ENCODE measurements at places on chromosomes 2 and 18. TPM values are rescaled to one million over a fixed set of nuclear protein-coding genes. Genes with fewer than 3 reads are reported as not detected.
A peak's percentile ranks its signal among the peaks of the same experiment; 100 is the strongest.

Gene ZC3H8
- 6.8 TPM for total RNA-seq

Gene STPG4
- total RNA-seq = not detected

Gene TPGS2
- 63.0 TPM for total RNA-seq

Gene TMEM178A
- total RNA-seq = 5.7 TPM

DNA sequence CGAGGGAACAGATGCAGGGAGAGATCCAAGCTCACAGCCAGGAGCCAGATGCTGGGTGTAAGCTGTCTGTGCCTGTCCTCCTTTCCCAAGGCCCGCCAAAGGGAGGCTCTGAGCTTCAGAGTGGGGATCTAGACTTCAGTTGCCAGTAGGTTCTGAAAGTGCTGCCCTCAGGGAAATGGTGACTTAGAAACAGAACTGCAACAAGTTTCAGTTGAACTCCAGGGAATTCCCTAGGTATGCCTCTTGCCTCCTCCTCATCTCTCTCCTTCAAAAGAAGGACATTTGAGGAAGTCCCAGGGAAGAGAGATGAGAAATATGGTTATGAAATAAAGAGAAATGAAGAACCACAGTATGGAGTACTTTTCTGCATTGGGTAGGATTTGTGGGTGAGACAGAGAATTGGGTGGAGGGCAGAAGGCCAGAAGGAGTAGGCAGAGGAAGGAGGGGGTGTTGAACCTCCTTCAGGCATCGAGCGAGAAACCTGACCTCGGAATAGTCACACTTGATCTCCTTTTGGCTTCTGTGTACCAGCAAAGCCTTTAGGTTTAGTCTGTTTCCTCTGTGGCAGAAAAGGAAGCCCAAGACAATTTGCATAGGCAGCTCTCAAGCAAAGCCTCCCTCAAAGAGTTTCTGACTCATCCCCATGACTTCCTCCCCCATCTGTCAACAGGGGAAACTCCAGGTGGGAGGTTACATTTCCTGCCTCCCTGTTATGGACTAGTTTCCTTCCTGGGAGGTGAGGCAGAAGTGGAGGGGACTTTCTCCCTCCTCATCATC lies 45.7 kb downstream of the QPCT start:
- H3K4me1 ChIP-seq = no peaks in the 10 kb centered on the region
- no peaks in the 10 kb centered on the region for H3K36me3 ChIP-seq
- H3K27ac ChIP-seq = no peak overlapping the region
- no peaks in the 10 kb centered on the region for H3K27me3 ChIP-seq
- no peak overlapping the region for H3K4me3 ChIP-seq
- DNase-seq = peak; percentile 73

All from kidney (tissue), 22 donors.